ENCODE measurements at places on chromosomes 7 and 10.

DNA sequence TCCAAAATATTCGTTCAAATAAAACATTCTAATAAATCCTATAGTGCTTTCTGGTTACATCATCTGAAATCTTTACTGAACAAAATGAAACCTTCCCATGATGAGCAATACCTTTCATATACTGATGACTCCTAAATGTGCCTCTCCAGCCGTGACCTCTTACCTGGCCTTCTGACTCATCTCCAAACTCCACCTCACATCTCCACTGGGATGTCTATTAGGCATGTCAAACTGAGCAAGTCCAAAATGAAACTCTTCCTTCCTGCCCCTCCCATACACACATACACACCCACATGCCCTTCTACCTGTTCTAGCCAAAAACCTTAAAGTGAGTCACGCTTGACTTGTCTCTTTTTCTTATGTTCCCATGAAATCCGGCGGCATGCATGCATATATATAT lies 22.9 kb downstream of the GSAP start:
- H3K36me3 ChIP-seq, result peaks cover 5% of the 10 kb centered on the region
- no peak overlapping the region for H3K4me3 ChIP-seq
- no peaks in the 10 kb centered on the region for H3K27me3 ChIP-seq
- H3K27ac ChIP-seq, result peak overlapping the region; percentile 2
- no peak for DNase-seq
- peaks cover 31% of the 10 kb centered on the region for H3K4me1 ChIP-seq

- peaks cover 4% of the 10 kb centered on the region for H3K36me3 ChIP-seq
- DNase-seq, result no peak
- no peaks in the 10 kb centered on the region for H3K27me3 ChIP-seq
- peaks cover 50% of the 10 kb centered on the region for H3K4me1 ChIP-seq
- H3K4me3 ChIP-seq, result no peak overlapping the region
Measured at GRCh38 chr10:14574291-14574690, 200.4 kb downstream of the FAM107B start.

- no peaks in the 10 kb centered on the region for H3K4me1 ChIP-seq
- no peak overlapping the region for H3K4me3 ChIP-seq
- no peaks in the 10 kb centered on the region for H3K36me3 ChIP-seq
- H3K27me3 ChIP-seq, result no peaks in the 10 kb centered on the region
- H3K27ac ChIP-seq, result no peak overlapping the region
Measured at GRCh38 chr10:12887780-12888179, 113.7 kb downstream of the CCDC3 start.

DNA sequence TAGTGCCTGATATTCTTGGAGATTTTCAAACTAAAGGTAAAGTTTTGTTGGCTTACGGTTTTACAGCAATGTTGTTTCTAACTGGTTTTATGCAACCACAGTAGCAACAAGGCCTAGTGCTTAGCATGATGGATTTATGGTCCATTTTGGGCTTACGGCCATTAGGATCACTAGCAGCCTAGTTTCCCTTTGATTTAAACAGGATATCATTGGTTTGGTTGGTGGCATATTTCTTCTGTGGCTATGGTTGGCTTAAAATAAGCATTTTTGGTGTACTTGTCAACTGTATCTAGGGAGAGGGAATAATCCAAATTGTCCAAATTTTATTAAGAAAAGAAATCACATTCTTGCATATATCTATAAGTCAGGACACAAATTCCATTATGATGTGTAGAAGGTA lies 194.0 kb downstream of the HDAC9 start:
- DNase-seq, result no peak
- H3K27me3 ChIP-seq, result no peaks in the 10 kb centered on the region
- no peaks in the 10 kb centered on the region for H3K4me1 ChIP-seq
- no peak overlapping the region for H3K4me3 ChIP-seq
- no peaks in the 10 kb centered on the region for H3K36me3 ChIP-seq

DNA sequence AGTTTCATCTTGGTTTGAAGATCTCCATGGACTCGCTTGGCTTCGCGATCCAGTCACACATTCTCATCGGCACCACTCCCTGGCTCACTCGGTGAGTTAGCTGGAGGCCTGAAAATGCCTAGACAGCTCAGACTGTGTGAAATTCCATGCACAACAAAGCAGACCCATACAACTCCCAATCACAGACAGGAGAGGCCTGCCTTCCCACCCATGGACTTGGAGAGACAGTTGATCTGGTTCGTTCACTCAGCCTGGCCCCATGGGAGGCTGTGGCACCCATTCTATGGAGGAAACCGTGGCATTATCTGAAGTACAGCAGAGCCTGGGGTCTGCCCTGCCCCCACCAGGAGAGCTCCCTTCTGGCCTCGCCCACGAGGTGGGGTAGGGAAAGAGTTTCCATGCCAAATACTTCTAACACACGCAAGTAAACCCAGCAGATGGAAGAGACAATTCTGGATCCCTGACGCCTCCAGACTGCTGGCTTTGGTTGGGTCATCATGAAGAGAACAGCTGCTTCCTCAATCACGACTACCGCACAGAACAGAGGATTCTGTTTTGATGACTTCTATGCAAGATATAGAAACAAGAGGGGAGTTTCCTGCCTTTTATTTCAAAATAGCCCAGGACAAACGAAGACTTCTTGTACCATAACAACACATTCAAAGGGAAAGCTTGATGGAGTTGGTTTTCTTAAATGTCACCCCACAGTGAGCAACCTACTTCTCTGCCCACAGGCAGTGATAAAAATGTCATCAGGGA lies 15.9 kb downstream of the FAM53B start:
- H3K4me3 ChIP-seq, result no peak overlapping the region
- H3K36me3 ChIP-seq, result no peaks in the 10 kb centered on the region
- no peak for DNase-seq

DNA sequence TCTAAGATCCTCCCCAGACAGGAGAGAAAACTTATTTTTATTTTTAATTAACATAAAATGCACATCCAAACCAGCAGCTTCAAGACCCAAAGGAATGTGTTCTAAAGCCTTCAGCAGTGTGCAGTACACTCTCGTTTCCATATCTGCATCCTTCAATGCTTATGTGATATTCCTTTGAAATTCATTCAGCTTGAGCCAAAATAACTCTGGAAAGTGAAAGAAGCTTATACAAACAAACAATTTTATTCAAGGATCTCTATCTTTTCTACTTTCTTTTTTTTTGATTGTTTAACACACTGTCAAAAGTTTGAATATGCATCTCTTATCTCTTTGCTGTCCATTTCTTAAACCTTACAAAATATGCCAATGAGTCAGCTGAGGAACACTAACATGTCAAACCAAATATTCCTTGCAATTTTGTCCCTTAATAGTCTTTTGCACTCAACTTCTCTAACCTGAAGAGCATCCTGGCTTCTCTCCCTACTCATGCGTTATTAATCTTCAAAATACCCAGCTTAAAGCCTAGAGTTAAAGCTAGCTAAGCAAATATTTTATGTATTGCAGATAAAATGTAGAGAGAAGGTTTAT lies 124.3 kb downstream of the THSD7A start:
- no peaks in the 10 kb centered on the region for H3K27me3 ChIP-seq
- no peaks in the 10 kb centered on the region for H3K36me3 ChIP-seq
- 0 out of 2 replicates have a peak, but pooled peaks cover 5% of the 10 kb centered on the region for H3K4me1 ChIP-seq
